Right hindlimb (tissue), 1 donor: ENCODE measurements at places on chromosomes 1 and 21.

- no peak for DNase-seq
Observed at GRCh38 chr1:40187399-40187798, 26.2 kb downstream of the RLF start.

DNA sequence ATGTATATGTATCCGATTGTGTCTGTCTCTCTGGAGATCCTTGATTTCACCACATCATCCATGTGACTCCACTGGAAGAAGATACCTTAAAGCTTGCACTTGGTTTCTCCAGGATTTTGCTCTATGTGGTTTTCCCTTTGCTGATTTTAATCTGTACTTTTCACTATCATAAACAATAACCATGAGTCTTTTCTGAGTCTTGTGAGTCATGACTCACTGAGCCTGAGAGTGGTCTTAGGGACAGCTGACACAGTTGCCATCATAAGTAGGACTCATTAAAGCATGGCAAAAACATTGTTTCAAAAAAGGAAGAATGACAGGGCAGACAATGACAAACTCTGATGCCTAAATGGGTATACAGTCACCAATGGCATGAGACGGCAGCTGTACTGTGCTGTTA, 226.2 kb downstream of the AKT3 start:
- DNase-seq: no peak

DNA sequence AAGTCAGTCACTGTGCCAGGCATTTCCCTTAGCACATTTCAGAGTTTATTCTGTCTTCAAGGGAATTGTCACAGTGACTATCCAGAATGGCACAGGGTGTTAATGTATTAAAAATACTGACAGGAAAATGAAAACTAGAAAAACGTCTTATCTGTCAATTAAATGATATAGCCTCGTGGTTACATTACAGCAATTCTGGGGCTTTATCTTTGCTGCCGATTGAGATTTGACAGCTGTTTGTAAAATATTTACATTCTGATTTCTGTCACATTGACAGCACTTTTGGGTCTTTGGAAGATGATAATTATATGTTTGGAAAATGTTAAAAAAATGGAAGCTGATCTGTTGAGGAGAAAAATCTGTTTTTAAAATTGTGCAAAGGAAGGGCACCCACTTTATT, 250.0 kb downstream of the CHRM3 start:
- no peak for DNase-seq

DNA sequence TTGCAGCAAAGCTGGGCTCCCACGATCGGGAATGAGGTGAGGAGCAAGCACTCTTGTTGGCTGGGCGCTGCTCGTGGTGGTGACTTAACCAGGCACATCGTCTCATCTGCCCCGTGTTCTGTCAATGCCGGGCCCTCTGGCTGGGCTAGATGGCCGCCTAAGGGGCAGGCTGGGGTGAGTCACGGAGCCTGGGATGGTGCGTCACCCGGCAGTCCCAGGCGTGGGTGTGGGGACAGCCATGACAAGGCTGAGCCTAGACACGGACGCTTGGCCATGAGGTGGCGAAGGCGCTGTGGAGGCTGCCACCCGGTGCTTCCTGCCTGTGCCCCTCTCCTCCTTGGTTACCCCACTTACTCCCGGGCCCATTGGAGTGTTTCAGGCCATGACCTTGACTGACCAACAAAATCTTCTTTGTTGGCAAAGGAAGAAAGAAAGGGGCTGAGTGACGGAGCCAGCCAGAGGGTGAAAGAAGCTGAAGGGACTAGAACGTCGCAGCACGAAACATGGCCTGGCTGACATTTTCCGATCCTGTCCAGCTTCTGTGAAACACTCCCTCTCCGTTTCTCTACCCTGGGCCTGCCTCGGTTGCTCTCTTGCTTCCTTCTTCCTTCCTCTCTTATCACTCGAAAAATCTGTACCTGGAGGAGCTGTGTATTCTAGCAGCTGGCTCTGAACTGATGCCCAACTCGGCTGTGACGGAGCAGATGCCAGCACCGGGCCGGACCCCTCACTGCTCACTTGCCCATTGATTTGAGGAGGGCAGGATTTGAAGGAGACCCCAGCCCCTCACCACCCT, 596 bp downstream of the CD247 start:
- no peak for DNase-seq

- peak; percentile 78 for DNase-seq
Observed at GRCh38 chr1:229999004-229999670, 67.9 kb upstream of the GALNT2 start.

- DNase-seq: peak; percentile 25
Observed at GRCh38 chr1:30697571-30698376, 25.6 kb downstream of the MATN1 start.

GRCh38 chr1:201608635-201609395, 69.9 kb downstream of the NAV1 start:
- DNase-seq: peak; percentile 40

GRCh38 chr1:92843046-92843423, 11.2 kb downstream of the RPL5 start:
- DNase-seq: no peak

- DNase-seq: no peak
Observed at GRCh38 chr1:8537991-8538390, 220.1 kb downstream of the SLC45A1 start.

DNA sequence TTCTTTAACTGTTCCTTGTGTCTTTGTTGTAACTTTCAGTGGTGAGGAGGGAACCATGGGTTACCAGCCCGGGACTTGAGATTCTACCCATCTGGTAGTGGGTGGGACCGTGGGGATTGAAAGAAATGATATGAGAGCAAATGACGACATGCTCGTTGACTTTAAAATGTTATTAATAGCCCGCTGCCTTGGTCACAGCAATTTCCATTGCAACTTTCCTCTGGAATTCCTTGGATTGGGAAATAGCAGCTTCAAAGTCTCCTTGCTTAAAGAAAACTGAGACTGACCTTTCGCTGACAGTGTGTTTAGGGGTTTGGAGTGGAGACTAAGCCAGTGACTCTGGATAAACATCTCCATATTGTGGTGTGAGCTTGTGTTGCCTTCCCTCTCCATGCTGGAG, 44.2 kb upstream of the MARK1 start:
- peak; percentile 35 for DNase-seq

DNA sequence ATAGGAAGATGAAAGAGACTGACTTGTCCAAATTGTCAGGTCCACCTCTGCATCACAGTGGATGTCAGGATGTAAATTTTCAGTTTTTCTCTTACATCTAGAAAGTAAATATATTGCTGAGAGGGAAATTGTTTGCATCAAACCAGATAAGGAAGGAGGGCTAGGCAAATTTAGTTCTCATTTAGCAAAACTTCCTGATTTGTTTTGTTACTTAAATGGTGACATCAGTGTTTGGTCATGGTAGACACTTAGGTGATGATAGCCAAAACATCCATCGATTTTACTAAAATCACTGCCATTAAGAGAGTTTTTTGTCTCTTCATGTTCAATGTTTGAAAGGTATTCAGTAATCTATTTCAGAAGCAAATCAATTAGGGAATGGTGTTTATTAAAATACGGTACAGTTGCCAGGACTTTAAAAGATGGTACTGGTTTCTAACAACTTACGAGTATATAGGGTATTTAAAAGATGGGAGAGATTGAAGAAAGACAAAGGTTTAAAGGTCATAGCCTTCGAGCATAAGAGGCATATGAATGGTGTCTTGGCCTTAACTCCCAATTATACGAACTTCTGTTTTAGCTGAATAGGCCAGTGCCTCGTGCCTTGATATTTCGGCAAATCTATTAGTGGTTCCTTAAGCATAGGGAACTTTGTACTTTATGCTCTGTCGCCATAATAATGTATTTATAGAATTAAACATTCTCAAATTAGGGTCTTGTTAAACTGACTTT, 3.0 kb downstream of the IER5 start:
- no peak for DNase-seq

DNA sequence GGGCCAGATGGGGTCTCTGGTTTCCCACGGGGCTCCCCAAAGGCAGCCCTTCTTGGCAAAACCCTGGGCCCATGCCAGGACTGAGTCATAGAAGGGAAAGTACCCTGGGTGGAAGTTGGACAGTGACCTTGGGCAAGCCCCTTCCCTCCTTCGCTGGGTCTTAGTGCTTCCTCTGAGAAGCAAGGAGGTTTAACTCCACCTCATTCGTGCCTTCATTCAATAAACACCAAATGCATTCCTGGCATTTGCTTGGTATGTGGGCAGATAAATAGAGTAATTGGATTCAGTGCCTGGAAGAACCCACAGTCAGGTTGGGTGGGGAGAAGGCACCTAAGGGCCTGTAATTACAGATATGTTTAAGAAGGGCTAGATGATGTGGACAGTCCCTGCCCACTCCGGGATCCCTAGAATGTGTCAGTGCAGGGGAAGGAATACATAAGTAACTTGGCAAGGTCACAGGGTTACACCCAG, 36.3 kb upstream of the CITED4 start:
- DNase-seq: no peak

DNA sequence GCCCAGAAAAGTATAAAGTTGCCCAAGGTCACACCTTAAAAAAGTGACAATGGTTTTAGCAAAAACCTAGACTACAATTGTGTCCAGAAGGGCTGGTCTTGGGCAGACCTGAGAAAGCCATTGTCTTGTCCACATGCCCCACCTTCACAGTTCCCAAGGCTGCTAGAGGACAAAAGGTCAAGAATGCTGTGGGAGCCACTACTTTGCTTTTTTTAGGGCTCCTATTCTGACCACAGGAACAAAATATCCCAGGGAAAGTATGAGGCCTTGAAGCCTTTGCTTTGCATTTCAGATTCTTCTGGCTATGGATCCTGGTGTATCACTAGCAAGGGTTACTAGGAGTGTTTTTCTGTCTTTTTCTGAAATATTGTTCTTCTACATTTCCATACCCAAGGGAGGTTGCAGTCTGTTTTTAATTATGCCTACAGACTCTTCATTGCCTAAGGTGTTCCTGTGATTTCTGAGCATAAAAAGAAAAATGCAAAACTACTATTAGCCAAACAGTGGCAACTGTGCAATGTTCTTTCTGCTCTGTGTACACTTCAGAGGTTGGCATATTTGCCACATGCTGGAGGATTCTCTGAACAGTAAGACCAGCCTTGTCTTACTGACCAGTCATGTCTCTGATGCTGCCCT, 10.7 kb downstream of the C1orf162 start:
- DNase-seq: no peak

DNA sequence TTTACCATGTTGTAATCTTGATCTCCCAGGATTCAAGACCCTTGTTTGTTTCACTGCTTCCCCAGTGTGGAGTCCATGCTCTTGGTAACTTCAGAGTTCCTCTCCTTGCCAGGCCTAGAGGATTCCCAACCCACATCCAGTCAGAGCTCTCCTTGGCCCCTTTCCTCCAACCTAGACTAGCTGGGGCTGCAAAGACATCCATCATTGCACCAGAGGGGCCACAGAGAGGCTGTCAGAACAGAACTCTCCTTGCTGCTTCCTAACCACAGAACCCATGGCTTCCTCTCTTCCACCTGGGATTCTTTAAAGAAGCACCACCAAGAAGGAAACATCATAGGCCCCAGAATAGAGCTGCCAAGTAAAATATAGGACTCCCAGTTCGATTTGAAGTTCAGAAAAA, 81.0 kb downstream of the HMGB4 start:
- no peak for DNase-seq

GRCh38 chr1:89295187-89295586, 22.5 kb upstream of the GBP5 start:
- no peak for DNase-seq

GRCh38 chr1:244615301-244615700, 37.6 kb upstream of the DESI2 start:
- no peak for DNase-seq

GRCh38 chr21:19986396-19986795, 1011.8 kb upstream of the NCAM2 start:
- no peak for DNase-seq

DNA sequence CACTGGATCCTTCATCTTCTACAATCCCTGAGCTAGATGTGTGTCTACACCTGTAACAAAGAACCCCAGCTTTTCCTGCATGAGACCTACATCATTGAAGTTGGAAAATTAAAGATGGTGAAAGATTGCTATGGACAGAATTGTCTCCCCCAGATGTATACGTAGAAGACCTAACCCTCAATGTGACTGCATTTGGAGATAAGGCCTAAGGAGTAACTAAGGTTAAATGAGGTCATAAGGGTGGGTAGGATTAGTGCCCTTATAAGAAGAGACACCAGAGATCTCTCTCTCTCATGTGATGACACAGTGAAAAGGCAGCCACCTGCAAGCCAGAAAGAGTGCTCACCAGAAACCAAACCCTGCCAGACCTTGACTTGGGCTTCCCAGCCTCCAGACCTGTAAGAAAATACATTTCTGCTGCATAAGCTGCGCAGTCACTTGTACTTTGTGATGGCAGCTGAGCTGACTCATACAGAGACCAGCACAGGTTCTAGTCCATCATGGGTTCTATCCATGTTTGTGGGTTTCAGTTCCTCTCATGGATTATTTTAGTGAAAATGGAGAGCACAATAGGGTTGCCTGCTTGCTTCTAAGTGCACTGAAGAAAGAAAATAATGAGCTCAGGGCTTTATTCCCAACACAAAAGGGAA, 180.8 kb downstream of the TPR start:
- DNase-seq: no peak

DNA sequence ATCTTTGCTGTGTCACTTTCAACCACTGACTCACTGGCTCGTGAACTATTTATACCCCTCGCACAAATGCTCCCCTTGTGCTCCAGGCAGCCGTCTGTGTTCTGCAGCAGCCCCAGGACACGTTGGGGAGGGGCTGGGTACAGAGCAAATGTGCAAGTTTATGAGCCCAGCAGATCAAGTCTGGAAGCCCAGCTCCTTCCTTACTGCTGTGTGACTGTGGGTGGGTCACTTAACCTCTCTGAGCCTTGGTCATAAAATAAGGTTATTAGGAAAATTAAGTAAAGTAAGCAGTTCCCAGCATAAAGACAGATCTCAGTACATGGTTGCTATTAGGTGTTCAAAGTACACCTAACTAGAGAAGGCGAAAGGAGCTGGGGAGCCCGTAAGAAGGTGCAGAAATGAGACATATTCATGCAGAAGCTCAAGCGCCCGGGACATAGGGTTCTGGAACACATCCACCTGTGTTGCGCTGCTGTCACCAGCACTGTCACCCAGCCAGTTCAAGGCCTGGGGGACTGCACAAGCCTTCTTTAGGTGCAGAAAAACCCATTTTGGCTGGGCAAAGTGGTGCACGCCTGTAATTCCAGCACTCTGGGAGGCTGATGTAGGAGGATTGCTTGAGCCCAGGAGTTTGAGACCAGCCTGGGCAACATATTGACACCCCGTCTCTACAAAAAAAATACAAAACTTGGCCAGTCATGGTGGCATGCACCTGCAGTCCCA, 13.8 kb downstream of the EFHD2 start:
- no peak for DNase-seq
